ENCODE measurements at places on chromosomes 7 and 10.
A peak's percentile ranks its signal among the peaks of the same experiment; 100 is the strongest.

DNA sequence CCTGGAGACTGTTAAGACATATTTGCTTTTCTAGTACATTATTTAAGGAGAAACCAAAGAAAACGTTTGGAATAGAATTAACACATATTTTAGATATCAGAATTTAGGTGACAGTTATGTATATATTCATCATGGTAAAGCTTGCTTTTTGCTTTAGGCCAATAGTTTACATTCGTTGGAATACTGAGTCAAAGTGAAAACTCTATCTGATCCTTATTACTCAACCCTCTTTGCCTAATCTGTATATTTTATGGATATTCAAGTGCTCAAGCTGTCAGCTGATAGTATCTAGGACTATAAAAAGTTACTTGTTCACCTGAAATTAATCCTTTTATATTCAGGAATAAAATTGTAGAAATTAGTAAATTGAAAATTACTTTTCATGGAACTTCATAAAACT lies 61.1 kb downstream of the VPS50 start:
- DNase-seq = no peak

DNA sequence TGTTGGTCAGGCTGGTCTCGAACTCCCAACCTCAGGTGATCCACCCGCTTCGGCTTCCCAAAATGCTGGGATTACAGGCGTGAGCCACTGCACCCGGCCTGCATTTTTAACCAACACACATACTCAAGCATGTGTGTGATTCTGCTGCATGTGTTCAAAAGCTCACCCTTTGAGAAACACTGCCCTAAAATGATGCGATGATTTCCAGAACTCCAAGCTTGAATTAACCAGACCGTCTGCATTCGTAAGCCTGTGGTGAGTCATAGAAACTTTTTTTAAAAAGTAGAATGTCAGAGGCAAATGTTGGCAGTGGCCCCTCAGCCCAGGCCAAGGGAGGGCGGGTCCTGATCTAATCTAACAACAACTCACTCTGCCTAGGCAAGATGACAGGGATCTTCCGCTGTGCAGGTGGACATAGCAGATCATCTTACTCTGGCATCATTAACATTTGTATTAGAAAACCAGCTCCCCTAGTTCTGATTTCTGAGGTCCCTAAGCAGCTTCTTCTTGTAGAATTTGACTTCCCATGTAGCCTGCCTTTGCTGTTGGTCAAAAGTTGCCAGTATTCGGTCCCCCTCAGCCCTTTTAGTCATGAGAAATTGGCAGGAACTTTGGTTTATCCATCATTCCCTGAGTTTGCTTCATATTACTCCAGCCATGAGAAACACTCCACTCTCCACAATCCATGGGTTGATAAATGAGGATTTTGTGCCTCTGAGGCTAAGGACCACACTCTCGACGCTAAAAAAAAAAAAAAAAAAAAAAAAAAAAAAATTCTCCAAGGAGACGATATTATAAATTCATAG lies 190.4 kb downstream of the SKIDA1 start:
- no peak for DNase-seq

GRCh38 chr10:50554995-50555568 lies 68.7 kb downstream of the SGMS1 start:
- DNase-seq = no peak

DNA sequence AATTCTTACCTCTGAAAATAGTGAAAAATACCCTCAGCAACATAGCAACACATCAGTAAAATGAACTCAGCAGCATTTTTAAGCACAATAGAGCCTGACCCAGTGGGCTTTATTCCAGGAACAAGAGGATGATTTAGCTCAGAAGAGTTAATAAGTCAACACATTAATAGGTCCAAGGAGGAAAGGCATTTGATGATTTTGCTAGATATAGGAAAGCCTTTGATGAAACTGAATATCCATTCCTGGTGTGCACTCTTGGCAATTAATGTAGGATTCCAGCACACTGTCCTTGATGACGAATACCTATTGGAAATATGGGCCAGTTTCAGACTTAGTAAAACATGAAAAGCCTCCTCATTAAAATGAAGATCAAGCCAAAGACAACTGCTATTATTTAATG lies 42.5 kb downstream of the RASGEF1A start:
- DNase-seq = no peak

DNA sequence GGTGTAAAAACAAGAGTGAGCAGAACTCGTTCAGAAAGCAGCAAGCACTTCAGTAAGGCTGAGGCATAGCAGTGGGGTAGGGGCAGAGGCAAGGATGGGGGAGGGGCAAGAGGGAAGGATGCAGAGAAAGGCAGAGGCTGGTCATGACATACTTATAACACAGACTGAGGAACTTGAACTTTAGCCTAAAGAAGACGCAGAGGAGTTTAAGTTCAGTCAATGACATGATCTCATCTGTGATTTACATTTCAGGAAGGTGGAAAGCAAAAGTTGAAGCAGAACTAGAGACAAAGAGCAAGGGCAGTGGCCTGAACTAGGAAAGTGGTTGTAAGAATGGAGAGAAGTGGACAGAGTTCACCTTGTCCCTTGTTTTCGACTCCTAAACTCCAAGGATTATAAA lies 15.8 kb downstream of the MACC1 start:
- no peak for DNase-seq

DNA sequence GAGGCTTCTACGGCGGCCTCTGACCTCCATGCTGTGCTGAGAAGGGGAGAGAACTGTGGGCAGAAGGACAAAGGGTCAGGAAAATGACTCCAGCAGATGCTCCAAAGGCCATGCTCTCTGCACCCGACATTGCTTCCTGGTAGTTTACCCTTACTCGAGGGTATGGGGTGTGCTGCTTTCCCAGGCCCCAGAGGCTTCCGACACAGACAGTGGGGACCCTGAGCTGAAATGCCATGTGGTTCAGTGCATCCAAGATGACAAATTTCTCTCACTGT lies 130.9 kb downstream of the PTPN20 start:
- DNase-seq = no peak

DNA sequence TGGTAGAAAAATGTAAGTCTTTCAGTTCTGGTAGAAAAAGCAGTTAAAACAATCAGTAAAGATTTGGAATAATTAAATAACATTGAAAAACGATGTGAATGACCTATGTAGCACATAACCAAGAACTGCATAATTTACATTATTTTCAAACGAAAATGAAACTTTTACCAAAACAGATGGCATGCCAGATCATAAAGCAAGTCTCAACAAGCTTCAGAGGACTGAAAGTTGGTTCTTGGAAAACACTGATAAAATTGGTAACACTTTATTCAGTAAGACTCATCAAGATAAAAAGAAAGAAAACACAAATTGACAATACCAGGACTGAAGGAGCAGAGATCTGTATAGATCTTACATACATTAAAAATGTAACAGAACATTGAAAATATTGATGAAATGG lies 92.8 kb downstream of the VIPR2 start:
- no peak for DNase-seq

DNA sequence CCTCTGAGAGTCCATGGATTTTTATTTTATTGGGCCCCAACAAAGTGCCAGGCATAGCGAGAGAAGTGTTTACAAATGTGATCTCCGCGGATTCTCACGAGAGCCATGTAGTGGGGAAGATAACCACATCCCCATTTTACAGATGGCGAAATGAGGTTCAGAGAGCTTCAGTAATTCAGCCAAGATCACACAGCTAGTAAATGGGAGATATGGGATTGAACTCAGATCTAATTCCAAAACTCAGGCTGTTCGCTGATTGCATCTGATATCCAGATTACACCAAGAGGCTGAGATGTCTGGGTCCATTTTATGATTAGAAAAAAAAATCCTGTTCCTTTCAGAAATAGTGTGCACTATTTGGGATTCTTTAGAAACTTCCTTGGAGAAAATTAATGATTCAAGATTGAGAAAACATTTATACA lies 1.3 kb downstream of the FAS start:
- DNase-seq = no peak

- DNase-seq = peak; percentile 16
These were observed at the start of gene PIK3AP1 for GRCh38 chr10:96720422-96721206. PIK3AP1 (minus strand) TSS chr10:96720514; CDS start chr10:96720394, 120 bp downstream.

GRCh38 chr7:72465521-72465920 lies 53.4 kb upstream of the CALN1 start:
- DNase-seq = no peak

- no peak for DNase-seq
These were observed 89.4 kb downstream of the TBXAS1 start for GRCh38 chr7:139918480-139918879.

GRCh38 chr10:122096705-122097104 lies 107.7 kb downstream of the TACC2 start:
- DNase-seq = no peak

DNA sequence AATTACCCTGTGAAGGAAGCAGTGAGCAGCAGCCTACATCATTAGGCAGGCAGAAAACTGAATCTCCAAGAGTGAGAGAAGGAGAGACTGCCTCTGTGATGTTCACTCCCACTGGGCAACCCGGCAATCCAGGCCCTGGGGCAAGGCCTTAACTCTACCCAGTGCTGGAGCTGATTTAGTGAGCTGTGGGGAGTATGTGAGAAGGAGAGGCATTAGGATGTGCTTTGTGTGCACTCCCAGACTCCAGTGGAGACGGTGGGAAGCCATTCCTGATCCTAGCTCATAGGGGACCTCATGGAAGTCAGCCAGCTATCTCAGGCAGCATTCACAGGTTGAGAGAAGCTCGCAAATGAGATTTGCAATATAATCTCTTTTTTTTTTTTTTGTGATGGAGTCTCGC lies 41.1 kb upstream of the CDK13 start:
- DNase-seq = no peak

GRCh38 chr7:149561072-149561471 lies 63.5 kb upstream of the ZNF746 start:
- no peak for DNase-seq

- DNase-seq = no peak
These were observed 697 bp downstream of the ARPC1A start for GRCh38 chr7:99326408-99326782.

DNA sequence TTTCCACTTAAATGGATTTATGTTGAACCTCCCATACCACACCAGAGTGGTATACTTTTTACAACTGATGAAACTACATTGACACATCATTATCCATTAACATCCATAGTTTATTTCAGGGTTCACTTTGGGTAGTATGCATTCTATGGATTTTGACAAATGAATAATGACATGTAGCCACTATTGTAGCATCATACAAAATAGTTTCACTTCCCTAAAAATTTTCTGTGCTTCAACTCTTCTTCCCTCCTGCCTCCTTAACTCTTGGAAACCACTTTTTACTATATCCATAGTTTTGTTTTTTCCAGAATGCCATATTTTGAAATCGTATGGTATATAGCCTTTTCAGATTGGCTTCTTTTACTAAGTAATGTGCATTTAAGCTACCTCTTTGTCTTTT lies 199.5 kb upstream of the TMEM196 start:
- no peak for DNase-seq

GRCh38 chr10:130748409-130749057 lies 563.0 kb downstream of the TCERG1L start:
- no peak for DNase-seq

GRCh38 chr10:96714746-96715255 lies 5.5 kb downstream of the PIK3AP1 start:
- no peak for DNase-seq

- DNase-seq = no peak
These were observed 109.5 kb upstream of the TMEM72 start for GRCh38 chr10:44801383-44802327.

DNA sequence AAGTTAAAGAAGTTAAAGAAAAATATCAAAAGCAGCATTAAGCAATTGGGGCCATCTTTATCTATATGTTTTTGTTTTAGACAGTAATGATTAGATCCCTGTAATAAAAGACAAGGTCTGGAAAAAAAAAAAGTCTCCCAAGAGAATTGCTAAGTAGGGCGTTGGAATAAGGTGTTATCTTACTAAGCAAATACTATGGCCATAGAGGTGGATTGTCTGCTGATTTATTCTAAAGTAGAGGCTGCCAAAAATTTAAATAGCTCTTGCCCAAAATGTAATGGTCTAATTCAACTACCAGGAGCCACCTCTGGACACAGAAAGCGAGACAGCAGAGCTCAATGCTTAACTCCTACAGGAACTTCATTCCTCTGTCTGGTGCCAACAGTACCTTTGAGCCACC lies 71.6 kb downstream of the HERPUD2 start:
- no peak for DNase-seq

DNA sequence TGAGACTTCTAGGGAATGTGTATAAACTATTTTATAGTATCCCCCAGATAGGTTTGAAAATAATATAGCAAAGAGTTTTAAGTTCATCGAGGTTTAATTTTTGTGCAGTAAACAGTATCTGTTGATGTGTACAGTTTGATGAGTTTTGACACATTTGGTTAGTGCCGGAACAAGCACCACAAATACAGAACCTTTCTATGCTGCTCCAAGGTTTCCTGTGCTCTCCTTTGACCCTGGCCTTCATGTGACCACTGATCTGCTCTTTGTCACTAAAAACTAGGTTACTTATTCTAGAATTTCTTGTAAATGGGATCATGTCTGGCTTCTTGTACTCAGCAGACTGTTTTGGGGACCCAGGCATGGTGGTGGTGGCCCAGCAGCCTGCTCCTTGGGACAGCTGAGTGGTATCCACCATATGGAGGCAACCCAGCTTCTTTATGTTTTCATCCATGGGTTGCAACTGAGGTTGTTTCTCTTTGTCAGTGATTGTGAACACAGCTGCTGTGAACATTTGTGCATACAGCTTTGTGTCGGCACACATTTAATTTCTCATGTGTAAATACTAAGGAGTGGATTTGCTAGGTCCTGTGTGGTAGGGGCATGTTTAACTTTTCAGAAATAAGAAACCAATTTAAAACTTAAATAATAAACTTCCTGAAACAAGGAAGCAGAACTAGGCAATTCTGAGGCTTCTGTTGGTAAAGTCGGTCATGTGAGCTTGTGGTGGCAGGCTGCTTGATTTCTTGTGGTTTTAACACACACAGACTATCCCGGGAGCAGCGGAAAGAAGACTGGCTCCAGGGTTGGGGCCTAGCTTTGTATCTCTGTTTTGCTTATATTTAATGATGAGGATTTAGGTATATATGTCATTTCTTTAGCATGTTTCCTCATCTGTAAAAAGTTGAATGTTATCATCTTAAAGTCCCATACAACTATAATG lies 219.4 kb downstream of the ABCA13 start:
- DNase-seq = no peak

DNA sequence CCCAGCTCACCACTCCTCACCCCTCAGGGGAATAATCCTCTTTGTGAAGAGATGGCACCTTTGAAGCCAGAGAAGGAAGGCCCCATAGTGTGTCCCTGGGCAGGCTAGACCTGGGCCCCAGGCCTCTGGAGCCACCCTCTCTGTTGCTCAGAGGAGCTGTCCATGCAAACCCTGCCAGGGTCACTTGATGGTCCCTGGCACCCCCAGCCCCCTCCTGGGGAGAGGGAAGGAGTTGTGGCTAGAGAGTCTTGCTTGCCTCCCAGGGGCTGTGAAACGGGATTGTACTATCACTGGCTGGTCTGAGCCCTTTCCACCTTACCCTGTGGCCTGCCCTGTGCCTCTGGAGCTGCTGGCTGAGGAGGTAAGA lies 5.8 kb downstream of the GHRHR start:
- no peak for DNase-seq

DNA sequence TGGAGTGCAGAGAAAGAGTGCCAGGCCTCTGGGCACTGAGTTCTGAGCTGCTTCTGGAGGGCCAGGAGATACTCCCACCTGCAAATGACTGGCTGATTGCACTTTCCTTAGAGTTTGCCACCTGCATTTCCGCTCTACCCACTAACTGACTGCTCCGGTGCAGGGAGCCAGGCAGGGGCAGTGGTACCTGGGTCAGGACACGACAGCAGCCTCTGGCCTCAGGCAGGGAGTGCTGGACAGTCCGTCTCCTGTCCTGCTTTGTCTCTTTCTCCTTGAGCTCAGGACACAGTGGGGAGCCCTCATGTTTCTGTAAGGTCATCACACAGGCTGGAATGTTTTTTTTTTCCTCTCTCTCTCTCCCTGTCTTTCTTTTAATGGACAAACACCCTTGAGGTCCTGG lies 252.0 kb downstream of the DPP6 start:
- no peak for DNase-seq

Measured in stimulated activated CD4-positive, alpha-beta T cell treated with anti-CD3 and anti-CD28 coated beads, Interleukin-1b, Interleukin-23, amount 100 ng/mL, for 24 hours (primary cell).